NCI-H1694 (cell line): ENCODE measurements at places on chromosomes 2 and 18.

GRCh38 chr2:239979243-239980023 lies 45.7 kb downstream of the NDUFA10 start:
- no peak for DNase-seq

DNA sequence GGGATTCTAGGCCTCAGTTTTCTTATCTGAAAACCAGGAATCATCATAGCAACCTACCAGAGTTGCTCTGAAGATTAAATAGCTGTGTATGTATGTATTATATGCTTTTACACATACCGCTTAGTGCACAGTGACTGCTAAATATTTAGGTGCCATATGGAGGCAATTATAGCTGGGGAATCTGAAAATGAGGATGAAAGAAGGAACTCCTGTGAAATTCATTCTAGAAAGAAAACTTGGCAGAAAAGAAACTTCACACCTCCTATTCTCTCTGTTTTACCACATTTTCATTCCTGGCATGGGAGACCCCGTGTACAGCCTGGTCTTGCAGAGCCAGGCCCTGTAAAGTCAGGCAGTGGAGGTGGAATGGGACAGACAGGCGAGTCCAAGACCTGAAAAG lies 862.4 kb downstream of the CNTNAP5 start:
- DNase-seq, result no peak

DNA sequence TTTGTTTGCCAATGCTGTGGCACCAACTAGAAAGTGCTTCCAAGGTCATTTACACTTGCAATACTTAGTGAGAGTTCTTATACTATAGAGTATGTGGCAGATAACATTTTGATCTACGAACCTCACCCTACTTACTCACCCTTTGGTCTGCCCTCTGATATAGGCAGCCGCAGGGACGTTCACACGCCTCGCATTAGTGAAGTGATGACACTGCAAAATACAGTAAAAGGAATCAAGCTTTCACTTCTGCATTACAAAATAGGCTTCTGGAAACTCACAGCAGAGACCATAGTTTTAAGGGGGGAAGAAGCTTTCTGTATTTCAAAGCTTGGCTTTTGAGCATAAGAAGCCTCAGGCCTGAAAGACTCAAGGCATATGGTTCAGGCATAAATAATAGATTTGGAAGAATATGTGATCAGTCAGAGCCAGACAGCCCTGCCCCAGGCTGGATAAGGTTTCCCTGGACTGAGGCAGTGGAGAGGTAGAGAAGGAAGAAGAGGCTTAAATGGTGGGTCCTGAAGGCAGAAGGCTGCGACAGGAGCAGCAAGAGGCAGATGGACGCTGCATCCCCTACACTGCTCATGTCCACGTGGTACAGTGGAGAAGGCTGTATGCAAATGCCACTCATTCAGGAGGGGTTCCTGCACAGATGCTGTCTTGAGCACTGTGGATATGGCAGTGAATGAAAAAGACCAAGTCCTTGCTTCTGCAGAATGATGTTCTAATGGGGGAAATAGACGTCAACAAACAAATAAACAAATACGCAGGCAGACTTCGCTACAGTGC lies 63.1 kb downstream of the FECH start:
- DNase-seq, result no peak

DNA sequence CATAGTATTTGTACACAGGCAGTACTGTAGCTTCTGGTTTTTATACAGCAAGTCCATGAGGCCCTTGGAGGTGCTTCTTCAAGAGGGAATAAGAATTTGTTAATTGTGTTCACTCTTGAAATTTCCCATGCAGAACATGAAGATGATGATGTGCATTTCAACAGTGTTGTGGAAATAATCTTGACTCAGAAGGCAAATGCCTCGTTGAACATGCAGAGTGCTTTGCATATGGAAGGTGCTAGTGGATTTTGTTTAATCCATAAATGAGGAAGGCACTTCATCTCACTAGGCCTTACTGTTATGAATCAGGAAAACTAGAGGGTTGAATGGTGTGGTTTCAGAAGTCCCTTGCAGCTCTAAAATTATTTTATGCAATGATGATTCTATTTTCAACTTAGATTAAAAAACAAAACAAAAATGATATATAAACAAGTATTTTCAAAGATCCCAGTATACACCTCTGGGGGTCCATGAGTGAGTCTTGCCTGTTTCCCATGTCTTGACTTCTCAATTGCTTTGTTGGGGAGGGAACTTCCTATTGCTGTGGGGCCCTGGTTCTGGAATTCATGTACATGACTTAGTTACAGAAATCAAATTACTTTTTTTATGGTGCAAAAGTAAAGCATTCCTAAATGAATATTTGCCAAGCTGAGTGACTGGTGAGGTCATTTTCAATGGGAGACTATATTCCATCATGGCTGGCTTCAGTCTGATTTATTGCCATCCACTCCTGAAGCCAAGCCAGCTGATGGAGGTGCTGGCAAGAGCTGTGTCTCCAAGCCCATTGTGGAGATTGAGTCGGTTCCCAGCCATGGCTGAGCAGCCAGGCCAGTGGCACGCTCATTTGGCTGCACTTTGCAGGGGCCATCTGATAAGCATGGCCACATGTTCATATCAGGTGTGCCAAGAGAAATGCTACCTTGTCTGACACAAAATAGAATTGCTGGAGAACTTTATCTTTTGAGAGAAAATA lies 56.5 kb downstream of the MGAT5 start:
- no peak for DNase-seq

DNA sequence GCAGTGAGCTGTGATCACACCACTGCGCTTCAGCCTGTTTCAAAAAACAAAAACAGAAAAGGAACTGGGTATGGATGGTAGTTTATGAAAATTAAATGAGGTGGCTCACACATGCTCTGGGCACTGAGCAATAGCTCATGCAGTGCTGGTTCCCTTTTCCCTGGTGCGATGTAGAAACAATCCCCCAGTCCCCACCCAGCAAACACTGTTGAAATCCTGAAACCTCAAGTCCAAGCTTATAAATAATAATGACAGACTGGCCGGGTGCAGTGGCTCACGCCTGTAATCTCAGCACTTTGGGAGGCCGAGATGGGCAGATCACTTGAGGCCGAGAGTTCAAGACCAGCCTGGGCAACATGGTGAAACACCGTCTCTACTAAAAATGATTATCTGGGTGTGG lies 55.4 kb upstream of the SMAD2 start:
- DNase-seq, result no peak
